Activated CD4-positive, alpha-beta T cell treated with anti-CD3 and anti-CD28 coated beads, Interleukin-2, amount 50 U/mL, for 4 hours (primary cell): ENCODE measurements at places on chromosomes 2 and 18.
A peak's percentile ranks its signal among the peaks of the same experiment; 100 is the strongest.

GRCh38 chr2:27651056-27651455, 12.4 kb downstream of the SUPT7L start:
- no peak for DNase-seq

DNA sequence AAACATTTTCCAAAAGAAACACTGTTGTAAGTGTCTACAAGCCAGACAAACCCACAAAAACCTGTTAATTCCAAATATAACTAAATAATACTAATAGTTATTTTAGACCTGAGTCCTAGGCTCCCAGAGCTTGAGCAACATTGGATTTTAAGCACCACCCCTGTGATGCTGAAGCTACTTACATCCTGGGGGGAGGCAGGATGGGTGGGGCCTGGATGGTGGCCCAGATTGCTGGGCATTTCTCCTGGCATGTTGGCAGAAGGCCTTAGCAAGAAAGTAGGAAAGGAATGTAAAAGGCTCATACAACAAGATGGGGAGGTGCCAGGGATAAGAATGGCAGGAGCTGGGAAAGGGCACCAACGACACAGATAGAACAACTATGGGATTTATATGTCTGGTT, 50.7 kb upstream of the OTX1 start:
- no peak for DNase-seq

GRCh38 chr2:65430603-65431420, 1.6 kb downstream of the SPRED2 start:
- DNase-seq = peak; percentile 50

- DNase-seq = no peak
Measured at GRCh38 chr2:210546424-210547208, 9.8 kb upstream of the CPS1 start.

DNA sequence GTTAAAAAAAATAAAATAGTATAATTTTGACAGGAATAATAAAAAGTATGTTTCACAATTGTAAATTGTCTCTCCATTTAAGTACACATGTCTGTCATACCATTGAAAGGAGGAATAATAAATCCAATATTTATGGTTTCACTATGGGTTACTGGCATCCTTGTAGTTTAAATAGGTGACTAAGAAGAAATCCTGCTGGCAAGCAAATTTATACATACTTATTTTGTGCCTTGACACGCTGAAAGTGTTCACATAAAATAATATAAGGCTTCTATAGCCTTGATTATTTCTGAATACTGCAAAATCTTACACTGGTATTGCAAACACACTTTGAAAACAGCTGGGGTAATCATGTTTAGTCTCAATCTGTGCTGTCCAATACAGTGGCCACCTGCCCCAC, 138.3 kb upstream of the ETAA1 start:
- DNase-seq = no peak

DNA sequence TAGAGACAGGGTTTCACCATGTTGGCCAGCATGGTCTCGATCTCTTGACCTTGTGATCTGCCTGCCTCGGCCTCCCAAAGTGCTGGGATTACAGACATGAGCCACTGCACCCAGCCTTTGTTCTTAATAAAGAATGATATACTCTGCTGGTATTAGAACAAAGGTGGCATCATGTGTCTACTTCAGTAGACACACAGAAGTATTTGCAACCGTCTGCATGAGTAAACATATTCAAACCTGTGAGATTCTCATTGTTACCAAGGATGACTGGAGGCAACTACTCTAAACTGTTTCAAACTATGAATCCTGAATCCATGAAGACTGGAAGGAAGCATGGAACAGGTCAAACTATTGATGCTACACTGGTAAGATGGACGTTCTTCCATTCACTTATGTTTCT, 32.1 kb downstream of the MBD2 start:
- no peak for DNase-seq

GRCh38 chr18:76688724-76689472, 133.5 kb upstream of the ZNF236 start:
- DNase-seq = no peak

DNA sequence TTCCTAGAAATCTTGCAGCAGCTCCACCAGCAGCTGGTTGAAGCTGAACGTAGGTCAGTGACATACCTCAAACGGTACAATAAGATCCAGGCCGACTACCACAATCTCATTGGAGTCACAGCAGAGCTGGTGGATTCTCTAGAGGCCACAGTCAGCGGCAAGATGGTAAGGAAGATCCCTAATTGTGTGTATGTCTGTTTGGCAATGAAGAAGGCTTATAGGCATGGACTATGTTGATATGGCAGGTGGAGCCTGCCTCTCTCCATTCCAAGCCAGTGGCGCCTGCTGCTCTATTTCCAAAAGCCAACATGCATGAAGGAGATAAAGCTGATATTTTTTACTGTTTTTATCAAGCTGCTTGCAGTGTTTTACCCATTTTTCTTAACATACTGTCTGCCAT, 36.8 kb downstream of the ARMC9 start:
- DNase-seq = no peak

DNA sequence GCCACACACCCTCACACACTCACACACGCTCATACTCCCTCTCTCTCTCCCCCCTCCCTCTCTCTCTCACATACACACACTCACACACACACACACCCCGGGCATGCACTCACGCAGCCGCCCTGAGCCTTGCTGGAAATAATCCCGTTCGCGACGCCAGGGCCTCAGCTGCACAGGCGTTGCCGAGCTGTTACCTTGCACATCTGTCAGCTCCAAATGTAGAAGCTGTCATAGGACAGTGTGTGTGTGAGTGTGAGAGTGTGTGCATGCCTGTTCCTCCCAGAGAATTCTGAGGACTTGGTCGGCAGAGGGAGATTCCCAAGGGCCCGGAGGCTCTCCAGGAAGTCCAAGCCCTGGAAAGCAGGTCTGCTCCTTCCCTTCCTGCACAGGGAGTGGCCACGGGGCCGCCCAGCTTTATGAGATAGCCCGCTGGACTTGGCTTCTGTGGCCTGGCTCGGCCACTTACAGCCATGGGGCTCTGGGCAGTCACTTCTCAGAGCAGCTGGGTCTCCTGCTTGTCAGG, 8.6 kb downstream of the SPR start:
- DNase-seq = no peak

DNA sequence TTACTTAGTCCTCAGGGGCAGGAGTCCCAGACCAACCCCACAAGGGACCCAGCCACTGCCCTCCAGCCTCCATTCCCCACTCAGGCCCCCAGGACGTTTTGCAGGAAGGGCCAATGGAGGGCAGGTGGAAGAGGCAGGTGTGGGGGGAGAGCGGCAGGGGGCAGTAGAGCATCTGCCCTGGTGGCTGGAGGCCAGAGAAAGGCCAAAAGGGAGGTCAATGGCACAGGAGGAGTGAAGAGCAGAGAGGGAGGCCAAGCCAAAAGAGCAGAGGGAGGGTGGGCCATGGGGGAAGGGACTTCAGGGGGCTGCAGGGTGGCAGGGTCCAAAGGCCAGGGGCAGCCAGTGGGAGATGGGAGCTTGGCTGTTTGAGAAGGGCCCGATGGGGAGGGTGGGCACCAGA, 17.3 kb upstream of the GPR55 start:
- DNase-seq = no peak

- DNase-seq = no peak
Measured at GRCh38 chr18:31783059-31783458, 22.4 kb upstream of the SLC25A52 start.

- no peak for DNase-seq
Measured at GRCh38 chr2:164800572-164800971, 41.1 kb downstream of the COBLL1 start.

GRCh38 chr2:234258562-234259141, 208.2 kb downstream of the SPP2 start:
- DNase-seq = no peak

DNA sequence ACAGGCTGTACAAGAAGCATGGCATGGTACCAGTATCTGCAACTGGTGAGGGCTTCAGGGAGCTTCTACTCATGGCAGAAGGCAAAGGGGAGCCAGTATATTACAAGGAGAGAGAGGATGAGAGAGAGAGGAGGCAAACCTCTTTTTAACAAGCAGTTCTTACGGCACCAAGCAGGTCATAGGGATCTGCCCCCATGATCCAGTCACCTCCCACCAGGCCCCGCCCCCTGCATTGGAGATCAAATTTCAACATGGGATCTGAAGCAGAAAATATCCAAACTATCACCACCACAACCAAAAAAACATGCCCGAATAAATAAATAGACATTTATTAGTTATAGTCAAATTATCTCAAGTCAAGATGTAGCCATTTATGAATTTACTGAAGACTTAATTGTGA, 14.5 kb upstream of the SLC35F5 start:
- no peak for DNase-seq
